ENCODE measurements at places on chromosomes 6 and 20.
A peak's percentile ranks its signal among the peaks of the same experiment; 100 is the strongest.

GRCh38 chr6:76840865-76841264, 622.4 kb downstream of the HTR1B start:
- DNase-seq = no peak

GRCh38 chr20:18853946-18854646, 40.5 kb downstream of the SCP2D1 start:
- no peak for DNase-seq

DNA sequence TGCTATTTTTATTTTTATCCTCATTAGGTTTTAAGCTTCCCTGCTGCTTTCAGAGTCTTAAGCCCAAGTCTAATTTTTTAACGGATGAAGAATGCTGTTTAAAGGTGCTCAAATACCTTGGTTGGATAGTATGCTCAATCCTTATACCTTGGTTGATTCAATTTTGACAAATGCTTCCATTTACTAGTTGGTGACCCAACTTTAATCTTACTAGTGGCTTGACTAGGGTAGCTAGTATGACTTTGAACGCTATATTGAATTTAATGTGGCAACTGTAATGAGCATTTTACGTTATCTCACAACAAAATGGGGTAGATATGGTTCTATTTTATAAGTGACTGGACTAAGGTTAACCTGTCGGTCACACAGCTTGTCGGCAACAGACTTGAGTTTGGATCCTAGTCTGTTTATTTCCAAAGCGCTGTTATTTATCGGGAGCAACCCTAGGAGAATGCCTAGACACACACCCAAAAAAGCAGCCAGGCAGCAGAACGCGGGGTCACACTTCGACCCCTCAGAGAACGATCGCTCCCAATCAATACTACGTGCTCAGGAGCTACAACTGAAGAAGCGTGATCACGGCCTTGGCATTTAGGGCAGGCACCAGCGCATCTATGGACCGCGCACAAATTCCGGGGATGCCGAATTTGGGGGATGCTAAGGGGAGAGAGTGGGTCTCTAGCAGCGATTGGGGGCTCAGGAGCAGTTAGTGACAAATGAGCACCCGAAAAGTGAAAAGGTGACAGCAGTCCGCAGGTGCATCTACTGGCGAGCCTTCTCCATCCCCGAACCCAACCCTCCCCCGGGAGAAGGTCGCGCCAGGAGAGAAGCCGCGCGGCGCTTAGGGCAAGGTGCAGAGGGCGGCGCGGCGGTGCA, 586 bp upstream of the ALDH5A1 start:
- no peak for DNase-seq

- DNase-seq = no peak
Measured at GRCh38 chr20:16713066-16713465, 16.8 kb upstream of the SNRPB2 start.

DNA sequence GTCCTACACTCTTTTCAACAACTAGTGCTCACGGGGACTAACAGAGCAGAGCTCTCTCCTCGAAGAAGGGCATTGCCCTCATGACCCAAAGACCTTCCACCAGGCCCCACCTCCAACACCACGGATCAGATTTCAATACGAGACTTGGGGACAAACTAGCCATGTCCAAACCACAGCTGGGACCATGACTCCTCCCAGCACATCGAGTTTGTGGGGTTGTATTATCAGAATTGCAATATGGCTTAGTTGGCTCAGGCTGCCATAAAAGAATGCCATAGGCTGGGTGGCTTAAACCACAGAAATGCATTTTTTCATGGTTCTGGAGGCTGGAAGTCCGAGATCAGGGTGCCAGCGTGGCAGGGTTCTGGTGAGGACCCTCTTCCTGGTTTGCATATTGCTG, 189.7 kb upstream of the PMEPA1 start:
- no peak for DNase-seq

DNA sequence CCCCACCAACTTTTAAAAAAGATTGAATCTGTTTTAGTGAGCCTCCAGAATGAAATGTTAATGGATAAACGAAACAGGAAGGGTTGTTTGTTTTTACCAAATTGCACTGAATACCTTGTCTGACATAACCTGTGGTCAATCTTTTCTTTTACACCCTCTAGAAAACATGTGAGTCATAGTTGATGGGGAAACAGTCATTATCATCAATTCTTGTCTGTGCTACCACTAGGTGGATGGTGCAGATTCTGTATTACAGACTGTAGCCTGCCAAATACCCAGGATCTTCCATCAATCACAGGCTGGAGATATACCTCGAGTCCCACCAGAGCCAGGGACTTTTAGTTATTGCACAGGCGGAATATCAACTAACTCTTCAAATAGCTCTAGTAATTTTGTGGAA, 29.5 kb upstream of the PKIB start:
- DNase-seq = no peak

DNA sequence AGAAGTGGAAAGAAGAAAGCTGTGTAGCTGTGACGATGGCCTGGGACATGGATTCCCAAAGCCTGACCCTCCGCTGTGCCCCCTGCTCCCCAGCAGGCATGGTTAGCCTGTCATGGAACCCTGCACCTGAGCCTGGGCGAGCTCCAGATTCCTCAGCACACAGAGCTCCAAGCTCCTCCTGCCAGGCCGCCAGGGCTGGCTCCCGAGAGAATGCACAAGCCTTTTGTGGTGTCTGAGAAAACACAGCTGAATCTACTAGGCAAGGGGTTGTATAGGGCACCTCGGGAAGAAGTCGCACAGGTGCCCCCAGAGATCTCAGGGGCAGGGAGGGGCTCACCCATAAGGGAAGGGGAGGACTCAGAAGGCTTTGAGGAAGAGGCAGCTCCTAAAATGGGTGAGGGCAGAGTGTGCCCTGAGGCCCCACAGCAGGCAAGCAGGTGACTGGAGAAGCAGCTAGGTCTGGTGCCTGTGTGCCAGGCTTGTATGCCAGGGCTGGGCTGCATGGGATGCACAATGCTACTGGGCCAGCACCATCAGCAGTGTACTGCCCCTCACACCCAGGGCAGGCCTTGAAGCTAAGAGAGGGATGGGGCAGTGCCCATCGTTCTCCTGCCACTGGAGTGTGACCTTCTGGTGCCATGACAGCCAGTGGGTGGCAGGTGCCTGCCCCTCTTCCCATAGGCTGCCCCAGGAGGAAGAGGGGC, 64.3 kb upstream of the CD93 start:
- DNase-seq = no peak

- DNase-seq = no peak
Measured at GRCh38 chr20:47764154-47764733, 21.0 kb downstream of the SULF2 start.

- no peak for DNase-seq
Measured at GRCh38 chr6:21429291-21429690, 164.3 kb upstream of the SOX4 start.

GRCh38 chr6:70601014-70601413, 34.3 kb downstream of the SDHAF4 start:
- DNase-seq = no peak

DNA sequence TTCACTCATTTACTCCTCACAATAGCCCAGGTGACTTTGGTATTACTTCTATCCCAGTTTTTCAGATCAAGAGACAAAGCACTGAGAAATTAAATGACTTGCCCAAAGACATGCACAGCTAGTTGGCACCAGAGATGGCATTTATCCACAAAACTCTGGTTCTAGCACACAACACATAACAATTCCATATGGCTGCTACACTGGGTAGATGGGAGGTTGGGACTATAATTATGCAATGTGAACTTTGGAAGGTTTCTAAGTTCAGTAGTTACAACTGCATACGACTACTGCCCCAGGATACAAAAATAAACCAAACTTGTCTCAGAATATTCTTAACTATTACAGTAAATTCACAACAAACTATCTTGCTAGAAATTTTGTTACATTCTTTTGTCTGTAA, 54.2 kb upstream of the MLIP start:
- no peak for DNase-seq

- DNase-seq = peak; percentile 69
Measured at GRCh38 chr6:163180874-163181541, 233.5 kb upstream of the QKI start.

- DNase-seq = no peak
Measured at GRCh38 chr20:10579942-10580341, 93.9 kb downstream of the JAG1 start.

DNA sequence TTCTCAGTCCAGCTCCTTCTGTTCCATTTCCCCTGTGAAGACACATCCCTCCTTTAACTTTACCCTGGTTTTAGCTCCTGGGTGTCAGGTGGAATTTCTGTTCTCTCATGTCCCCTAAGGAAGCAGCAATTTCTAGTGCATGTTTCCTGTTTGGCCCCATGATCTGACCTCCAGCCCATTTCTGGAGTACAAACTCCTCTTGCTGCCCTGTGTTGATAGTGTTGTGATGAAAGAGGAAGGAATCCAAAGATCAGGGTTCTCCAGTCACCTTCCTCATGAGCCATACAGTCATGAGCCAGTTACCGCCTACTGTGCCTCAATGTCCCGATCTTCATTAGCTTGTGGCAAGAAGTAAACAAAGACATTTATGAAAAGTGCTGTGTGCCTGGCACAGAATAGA, 97.4 kb downstream of the PHACTR1 start:
- no peak for DNase-seq

DNA sequence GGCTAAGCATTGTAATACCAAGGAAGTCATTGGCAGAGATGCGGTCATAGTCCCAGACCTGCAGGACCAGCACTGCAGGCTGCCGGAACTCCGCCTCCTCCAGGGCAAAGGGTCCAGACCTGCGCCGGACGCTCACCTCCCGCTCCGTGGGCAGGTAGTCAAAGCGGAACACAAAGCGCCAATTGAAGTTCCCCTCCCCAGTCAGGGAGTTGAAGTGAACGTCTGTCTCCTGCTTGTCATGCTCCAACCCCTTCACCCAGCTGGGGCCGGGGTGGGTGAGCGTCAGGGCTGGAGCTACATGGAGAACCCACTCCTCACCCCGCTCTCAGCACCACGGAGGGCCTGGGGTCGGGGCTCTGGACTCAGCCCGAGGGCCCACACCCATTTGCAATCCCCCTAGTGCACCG, 18.2 kb downstream of the ERGIC3 start:
- no peak for DNase-seq

All from endothelial cell (in vitro differentiated cells).